ENCODE measurements at places on chromosomes 5 and 9.
A peak's percentile ranks its signal among the peaks of the same experiment; 100 is the strongest.

GRCh38 chr5:176529741-176530141 is 7.5 kb downstream of the RNF44 start:
- peak; percentile 55 for DNase-seq

DNA sequence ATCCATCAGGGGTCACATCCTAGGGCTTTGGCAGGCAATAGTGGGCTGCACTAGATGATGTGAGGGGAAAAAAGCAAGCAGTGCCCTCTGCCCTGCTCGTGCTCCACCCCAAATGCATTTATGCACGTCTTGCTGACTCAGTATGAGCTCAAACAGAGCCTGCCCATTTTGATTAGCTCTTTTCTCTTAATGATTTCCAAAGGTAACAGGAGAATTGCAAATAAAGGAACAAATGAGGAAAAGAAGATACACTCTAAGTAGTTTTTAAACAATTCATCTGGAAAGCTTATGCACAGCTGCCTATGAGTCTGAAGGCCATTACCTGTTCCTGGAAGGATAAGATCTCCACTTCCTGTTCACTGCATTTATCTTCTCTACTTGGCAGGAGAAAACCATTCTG is 364.2 kb downstream of the TMEM232 start:
- DNase-seq: no peak

GRCh38 chr9:117044241-117044640 is 357.1 kb downstream of the TRIM32 start:
- no peak for DNase-seq

GRCh38 chr5:16976625-16977008 is 40.5 kb upstream of the MYO10 start:
- peak; percentile 29 for DNase-seq

GRCh38 chr5:149762958-149763630 is 33.0 kb downstream of the PPARGC1B start:
- DNase-seq: no peak

DNA sequence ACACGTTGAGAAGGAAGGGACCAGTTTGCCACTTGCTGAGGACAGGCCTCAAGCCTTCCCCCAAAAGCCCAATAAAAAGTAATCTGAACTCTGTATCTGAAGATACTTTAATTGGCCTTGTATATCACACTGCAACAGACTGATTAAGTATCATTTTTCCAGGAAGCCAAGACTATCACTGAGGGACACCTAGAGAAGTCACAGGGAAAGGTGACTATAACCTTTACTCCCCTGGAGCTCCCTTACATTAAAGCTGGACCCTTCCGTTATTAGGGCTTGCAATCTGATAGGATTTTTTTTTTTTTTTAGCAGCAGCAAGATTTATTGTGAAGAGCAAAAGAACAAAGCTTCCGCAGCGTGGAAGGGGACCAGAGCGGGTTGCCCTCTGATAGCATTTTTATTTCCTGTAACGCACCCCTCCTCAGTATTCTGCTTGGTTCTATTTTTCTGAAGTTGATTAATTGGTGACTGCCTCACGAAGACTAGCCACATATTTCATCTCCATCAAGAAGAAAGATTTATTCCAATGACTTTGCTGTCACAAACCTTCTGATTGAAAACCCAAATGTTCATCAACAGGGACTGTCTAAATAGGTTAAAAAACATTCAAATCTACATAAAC is 2.7 kb downstream of the CDC14B start:
- DNase-seq: no peak

- peak; percentile 93 for DNase-seq
These were observed at the start of gene PRRC1 for GRCh38 chr5:127517480-127518318. TSS of gene PRRC1 (plus strand) at chr5:127517640. CDS start at chr5:127523480, 5,840 bp downstream.

DNA sequence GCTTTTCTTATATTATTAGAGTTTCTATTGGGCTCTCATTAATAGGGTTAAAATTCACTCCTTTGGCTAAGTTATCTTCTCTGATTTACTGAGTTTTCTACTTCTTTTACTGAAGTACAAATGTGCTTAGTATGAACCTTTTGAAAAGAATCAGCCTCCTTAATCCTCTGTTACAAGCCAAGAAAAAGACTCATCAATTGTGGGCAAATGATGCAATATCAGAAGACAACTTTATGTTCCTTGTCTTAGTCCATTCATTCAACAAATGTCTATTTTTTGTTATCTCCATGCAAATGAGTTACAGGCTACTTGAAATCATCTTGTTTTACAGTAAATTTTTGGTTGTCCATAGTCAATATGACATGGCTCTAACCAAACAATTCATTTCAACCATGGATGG is 40.3 kb downstream of the SNCAIP start:
- DNase-seq: no peak

DNA sequence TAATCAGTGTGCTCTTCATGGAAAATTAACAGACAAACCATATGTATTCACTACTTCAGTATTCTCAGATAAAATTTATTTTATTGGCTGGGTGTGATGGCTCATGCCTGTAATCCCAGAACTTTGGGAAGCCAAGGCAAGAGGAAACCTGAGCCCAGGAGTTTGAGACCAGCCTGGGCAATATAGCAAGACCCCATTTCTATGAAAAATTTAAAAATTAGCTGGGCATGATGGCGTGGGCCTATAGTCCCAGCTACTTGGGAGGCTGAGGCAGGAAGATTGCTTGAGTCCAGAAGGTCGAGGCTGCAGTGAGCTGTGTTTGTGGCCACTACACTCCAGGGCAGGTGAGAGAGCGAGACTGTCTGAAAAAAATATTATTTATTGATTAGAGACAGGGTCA is 23.4 kb upstream of the CREBRF start:
- no peak for DNase-seq

DNA sequence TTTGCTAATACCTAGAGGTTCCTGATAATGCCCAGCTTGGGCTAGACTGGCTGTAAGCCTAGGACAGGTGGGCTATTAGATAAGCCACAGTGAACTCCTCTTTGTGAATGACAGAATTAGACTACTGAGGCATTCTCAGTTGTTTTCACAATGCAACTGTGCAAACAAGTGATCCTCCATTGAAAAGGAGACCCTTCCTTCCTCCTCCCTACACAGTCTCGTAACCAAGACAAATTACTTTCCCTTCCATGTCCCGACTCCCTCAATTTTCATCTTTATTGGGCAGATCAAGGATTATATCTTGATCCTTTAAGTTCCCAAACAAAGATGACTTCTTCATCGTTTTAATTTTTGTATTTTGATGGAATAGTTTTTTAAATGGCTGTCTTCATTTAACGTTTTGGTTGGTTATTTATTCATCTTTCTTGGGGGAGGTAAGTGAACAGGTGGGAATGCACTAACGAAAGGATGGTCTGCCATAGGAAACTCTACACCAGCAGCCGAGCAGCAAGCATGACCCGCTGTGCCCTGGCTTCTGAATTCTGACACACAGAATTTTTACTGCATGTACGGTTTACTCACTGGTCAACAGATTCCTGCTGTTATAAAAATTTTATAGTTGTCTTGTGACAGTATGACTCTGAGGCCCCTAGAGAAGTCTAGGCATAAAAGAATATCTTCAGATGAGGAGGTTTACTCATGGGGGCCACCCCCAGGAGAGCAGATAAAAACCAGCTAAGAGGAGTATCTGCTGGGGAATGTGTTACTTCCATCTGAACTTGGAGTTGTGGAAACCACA is 137.5 kb upstream of the TUT7 start:
- no peak for DNase-seq

DNA sequence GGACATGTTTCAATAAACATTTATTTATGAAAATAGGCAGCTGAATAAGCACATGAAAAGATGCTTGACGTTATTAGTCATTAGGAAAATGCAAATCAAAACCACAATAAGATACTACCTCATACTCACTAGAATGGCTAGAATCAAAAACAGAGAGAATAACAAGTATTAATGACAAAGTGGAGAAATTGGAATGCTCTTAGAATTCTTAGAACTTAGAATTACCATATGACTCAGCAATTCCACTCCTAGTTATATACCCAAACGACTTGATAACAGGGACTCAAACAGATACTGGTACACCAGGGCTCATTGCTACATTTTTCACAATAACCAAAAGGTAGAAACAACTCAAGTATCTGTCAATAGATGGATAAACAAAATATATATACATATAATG is 15.1 kb upstream of the TRIM36 start:
- no peak for DNase-seq

- peak; percentile 57 for DNase-seq
These were observed 583 bp downstream of the DIAPH1 start for GRCh38 chr5:141618030-141618803.

GRCh38 chr5:13188371-13188770 is 756.1 kb downstream of the DNAH5 start:
- no peak for DNase-seq

DNA sequence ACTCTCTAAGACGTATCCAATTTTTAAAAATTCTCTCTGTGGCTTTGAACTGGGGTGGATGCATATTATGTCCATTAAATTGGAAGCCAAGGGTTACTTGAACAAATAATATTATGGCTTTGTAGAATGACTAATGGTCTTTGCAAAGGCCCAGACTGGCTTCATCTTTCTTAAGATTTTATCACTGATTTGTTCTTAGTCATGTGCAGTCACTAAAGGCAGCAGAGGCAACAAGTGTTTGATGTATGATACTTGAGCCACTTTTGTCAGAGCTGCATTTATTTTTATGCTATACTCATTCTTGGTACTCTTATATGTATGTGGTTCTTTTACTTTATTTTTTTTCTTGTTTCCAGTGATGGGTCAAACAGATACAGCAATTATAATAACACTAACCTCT is 152.2 kb downstream of the NR2F1-AS1 start:
- DNase-seq: no peak

DNA sequence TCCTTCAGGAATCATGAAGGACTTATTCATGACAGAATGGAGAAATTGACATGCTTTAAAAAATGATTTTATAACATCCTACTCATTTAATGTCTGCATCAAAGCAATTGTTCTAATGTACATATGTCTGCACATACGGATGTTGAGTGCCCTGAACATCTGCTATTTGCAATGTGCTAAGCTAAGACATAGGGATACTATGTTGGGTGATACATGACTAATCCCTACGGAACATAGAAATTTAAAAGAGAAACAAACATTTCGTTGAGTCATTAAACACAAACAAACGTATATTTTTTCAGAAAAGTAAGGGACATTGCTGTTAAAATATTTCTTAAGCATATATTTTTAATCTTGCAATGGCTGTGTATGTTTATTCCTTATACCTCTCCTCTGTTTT is 686.5 kb upstream of the ADAMTS16 start:
- no peak for DNase-seq

GRCh38 chr9:125262294-125262991 is 817 bp downstream of the GAPVD1 start:
- no peak for DNase-seq

- no peak for DNase-seq
These were observed 113.2 kb downstream of the STK32A start for GRCh38 chr5:147348046-147348445.

- DNase-seq: no peak
These were observed 705.1 kb downstream of the MAT2B start for GRCh38 chr5:164210491-164210890.

GRCh38 chr9:1327467-1327866 is 277.3 kb downstream of the DMRT2 start:
- DNase-seq: no peak
